ENCODE measurements at places on chromosomes 3 and 15.

DNA sequence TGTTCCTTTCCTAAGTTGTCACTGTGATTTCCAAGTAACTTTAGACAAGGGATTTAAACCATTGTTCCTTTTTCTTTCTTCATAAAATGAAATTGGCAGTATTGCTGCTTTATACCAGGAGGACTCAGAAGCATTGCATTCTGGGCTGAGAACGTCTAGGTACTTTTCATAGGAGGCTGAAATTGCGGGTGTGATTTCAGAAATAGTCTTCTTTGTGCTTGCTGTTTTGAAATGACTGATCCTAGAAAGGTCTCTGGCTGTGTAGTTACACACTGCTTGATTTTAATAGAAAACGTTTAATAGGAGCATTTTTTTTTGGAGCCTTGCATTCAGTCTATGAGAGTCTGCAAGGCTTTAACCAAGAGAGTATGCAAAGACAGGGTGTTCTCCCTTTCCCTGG is 56.3 kb downstream of the PPM1L start:
- H3K27ac ChIP-seq: no peak overlapping the region
- no peak overlapping the region for H3K4me3 ChIP-seq
- no peak for DNase-seq
- peaks cover 15% of the 10 kb centered on the region for H3K27me3 ChIP-seq

- peaks cover 17% of the 10 kb centered on the region for H3K27me3 ChIP-seq
- no peaks in the 10 kb centered on the region for H3K36me3 ChIP-seq
- no peak overlapping the region for H3K4me3 ChIP-seq
- H3K27ac ChIP-seq: no peak overlapping the region
- peaks cover 3% of the 10 kb centered on the region for H3K4me1 ChIP-seq
Measured at GRCh38 chr15:39250001-39250400, 330.9 kb upstream of the THBS1 start.

- H3K36me3 ChIP-seq: no peaks in the 10 kb centered on the region
- H3K4me3 ChIP-seq: no peak overlapping the region
- no peak overlapping the region for H3K27ac ChIP-seq
- no peaks in the 10 kb centered on the region for H3K27me3 ChIP-seq
Measured at GRCh38 chr3:166322391-166322790, 485.2 kb upstream of the BCHE start.

DNA sequence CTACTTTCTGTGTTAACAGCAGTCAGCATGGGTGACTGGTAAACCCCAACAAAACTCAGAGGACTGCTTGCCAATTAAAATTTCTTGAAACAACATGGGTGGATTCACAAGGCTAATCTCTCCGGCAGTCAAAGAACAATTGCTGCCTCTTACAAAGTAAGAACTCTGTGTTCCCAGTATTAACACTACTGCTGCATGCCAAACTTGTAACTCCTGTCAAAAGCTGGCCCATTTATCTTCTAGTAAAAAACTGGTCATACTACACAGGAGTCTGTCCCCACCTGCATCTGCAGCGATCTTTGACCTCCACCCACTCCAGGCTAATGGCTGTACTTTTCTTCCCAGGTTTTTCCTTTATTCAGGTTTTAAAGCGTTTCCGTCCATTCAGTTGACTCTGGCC is 8.7 kb upstream of the ZNF589 start:
- no peak for DNase-seq
- H3K4me3 ChIP-seq: no peak overlapping the region
- H3K27me3 ChIP-seq: peaks cover 3% of the 10 kb centered on the region
- peaks cover 10% of the 10 kb centered on the region for H3K4me1 ChIP-seq

- peak overlapping the region; percentile 92 for H3K4me3 ChIP-seq
- H3K36me3 ChIP-seq: peaks cover 35% of the 10 kb centered on the region
- H3K4me1 ChIP-seq: peaks cover 59% of the 10 kb centered on the region
- H3K27ac ChIP-seq: peak overlapping the region; percentile 97
Measured at GRCh38 chr15:90869601-90870353, 1.4 kb downstream of the FURIN start.

- H3K27ac ChIP-seq: no peak overlapping the region
- H3K36me3 ChIP-seq: peaks cover 4% of the 10 kb centered on the region
- no peak for DNase-seq
- H3K4me1 ChIP-seq: peaks cover 4% of the 10 kb centered on the region
Measured at GRCh38 chr15:80893777-80894176, 95.8 kb downstream of the MESD start.

DNA sequence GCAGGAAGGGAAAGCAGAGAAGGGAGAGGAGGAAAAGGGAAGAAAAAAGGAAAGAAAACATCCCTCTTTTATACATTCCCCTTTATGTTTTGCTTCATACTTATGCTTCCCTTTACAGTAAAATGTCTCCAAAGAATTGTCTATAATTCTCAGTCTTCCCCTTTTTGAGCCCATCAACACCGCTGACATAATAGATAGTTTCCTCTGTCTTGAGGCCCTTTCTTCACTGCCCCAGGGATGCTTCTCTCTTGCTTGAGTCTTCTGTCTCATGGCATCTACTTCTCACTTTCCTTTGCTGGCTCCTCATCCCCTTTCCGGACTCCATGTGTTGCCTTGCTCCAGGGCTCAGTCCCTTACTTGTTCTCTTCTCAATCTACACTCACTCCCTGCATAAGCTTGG is 99.7 kb upstream of the DAZL start:
- DNase-seq: no peak
- H3K27ac ChIP-seq: no peak overlapping the region
- H3K4me1 ChIP-seq: no peaks in the 10 kb centered on the region
- no peak overlapping the region for H3K4me3 ChIP-seq
- peaks cover 14% of the 10 kb centered on the region for H3K27me3 ChIP-seq
- H3K36me3 ChIP-seq: no peaks in the 10 kb centered on the region

- peak within 1 kb of the TSS; percentile 84 for H3K4me3 ChIP-seq
- H3K4me1 ChIP-seq: peaks cover 14% of the 10 kb centered on the region
- peak within 1 kb of the TSS; percentile 86 for H3K27ac ChIP-seq
- H3K27me3 ChIP-seq: peaks cover 7% of the 10 kb centered on the region
- H3K36me3 ChIP-seq: peaks cover 2% of the 10 kb centered on the region
Measured at GRCh38 chr15:88913017-88913849, at the start of gene MFGE8. TSS of gene MFGE8 (minus strand) at chr15:88913379. CDS start at chr15:88913319, 60 bp downstream.

DNA sequence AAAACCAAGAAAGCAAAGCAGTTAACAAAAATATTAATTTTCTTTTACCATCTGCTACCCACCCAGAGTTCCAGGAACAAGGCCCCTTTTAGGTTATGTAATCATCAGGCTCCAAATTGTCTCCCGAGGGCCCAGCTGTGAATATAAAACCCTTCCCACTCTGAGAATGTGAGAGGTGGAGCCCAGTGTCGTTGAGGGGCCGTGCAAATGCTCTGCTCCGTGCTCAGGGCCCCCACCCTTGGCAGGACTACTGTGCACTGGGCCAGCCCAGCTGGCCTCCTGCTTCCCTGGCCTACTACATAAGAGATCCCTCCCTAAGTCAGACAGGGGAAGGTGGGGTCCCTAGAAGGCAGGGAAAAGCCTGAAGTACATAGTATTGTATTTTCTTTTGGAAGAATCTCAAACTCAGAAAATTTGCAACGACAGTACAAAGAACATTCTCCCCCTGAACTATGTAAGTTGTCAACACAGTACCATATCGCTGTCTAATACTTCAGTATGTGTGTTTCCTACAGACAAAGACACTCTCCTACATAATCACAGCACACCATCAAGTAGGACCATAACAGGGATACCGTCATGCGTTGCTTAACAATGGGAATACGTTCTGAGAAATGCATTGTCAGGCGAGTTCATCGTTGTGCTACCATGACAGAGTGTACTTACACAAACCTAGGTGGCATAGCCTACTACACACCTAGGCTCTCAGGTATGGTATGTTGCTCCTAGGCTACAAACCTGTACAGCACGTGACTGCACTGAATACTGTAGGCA is 4.4 kb upstream of the CLEC3B start:
- peaks cover 14% of the 10 kb centered on the region for H3K4me1 ChIP-seq
- no peaks in the 10 kb centered on the region for H3K36me3 ChIP-seq
- H3K4me3 ChIP-seq: no peak overlapping the region
- peaks cover 5% of the 10 kb centered on the region for H3K27me3 ChIP-seq
- DNase-seq: no peak
- no peak overlapping the region for H3K27ac ChIP-seq

GRCh38 chr3:172658344-172659245 is 52.3 kb downstream of the NCEH1 start:
- H3K4me3 ChIP-seq: no peak overlapping the region
- H3K36me3 ChIP-seq: no peaks in the 10 kb centered on the region
- no peak overlapping the region for H3K27ac ChIP-seq
- no peak for DNase-seq

GRCh38 chr15:63881431-63881830 is 47.7 kb upstream of the HERC1 start:
- H3K4me1 ChIP-seq: peaks cover 6% of the 10 kb centered on the region
- no peak for DNase-seq
- H3K27ac ChIP-seq: no peak overlapping the region
- no peaks in the 10 kb centered on the region for H3K36me3 ChIP-seq
- no peaks in the 10 kb centered on the region for H3K27me3 ChIP-seq
- no peak overlapping the region for H3K4me3 ChIP-seq

- no peaks in the 10 kb centered on the region for H3K36me3 ChIP-seq
- no peak overlapping the region for H3K4me3 ChIP-seq
- no peak overlapping the region for H3K27ac ChIP-seq
- peaks cover 11% of the 10 kb centered on the region for H3K27me3 ChIP-seq
- no peak for DNase-seq
Measured at GRCh38 chr3:127908202-127908601, 6.8 kb upstream of the KBTBD12 start.

- H3K27ac ChIP-seq: peak overlapping the region; percentile 73
- H3K27me3 ChIP-seq: no peaks in the 10 kb centered on the region
Measured at GRCh38 chr15:41017066-41017735, 63.9 kb downstream of the CHAC1 start.

DNA sequence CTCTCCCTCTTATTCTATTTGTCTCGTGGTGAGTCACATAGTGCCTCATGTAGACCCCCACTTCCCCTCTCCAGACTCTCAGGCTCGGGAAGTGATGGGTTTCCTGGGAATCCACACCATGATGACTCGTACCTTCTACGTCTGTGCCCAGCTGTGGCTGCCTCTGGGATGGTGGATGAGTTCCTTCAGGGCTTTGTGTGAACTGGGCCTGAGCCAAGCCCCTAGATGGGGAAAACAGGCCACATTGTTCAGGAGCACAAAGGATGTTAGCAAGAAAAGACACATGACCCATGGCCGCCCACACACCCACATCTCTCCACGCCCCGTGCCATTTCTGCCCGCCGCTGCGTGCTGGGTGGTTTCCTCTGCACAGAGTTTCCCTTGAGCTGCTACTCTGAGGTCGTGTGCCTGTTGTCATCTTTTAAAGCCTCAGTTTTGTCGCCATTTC is 10.5 kb downstream of the ISG20 start:
- DNase-seq: peak; percentile 78
- peaks cover 18% of the 10 kb centered on the region for H3K36me3 ChIP-seq
- peaks cover 38% of the 10 kb centered on the region for H3K4me1 ChIP-seq
- H3K4me3 ChIP-seq: peak overlapping the region; percentile 82

- no peak overlapping the region for H3K27ac ChIP-seq
- no peak for DNase-seq
- H3K36me3 ChIP-seq: no peaks in the 10 kb centered on the region
- no peak overlapping the region for H3K4me3 ChIP-seq
Measured at GRCh38 chr3:156350781-156351180, 204.1 kb downstream of the SSR3 start.

- DNase-seq: no peak
- no peaks in the 10 kb centered on the region for H3K36me3 ChIP-seq
- H3K27me3 ChIP-seq: peaks cover 6% of the 10 kb centered on the region
- no peak overlapping the region for H3K4me3 ChIP-seq
- peaks cover 12% of the 10 kb centered on the region for H3K4me1 ChIP-seq
Measured at GRCh38 chr15:68385240-68385561, 46.8 kb downstream of the ITGA11 start.

DNA sequence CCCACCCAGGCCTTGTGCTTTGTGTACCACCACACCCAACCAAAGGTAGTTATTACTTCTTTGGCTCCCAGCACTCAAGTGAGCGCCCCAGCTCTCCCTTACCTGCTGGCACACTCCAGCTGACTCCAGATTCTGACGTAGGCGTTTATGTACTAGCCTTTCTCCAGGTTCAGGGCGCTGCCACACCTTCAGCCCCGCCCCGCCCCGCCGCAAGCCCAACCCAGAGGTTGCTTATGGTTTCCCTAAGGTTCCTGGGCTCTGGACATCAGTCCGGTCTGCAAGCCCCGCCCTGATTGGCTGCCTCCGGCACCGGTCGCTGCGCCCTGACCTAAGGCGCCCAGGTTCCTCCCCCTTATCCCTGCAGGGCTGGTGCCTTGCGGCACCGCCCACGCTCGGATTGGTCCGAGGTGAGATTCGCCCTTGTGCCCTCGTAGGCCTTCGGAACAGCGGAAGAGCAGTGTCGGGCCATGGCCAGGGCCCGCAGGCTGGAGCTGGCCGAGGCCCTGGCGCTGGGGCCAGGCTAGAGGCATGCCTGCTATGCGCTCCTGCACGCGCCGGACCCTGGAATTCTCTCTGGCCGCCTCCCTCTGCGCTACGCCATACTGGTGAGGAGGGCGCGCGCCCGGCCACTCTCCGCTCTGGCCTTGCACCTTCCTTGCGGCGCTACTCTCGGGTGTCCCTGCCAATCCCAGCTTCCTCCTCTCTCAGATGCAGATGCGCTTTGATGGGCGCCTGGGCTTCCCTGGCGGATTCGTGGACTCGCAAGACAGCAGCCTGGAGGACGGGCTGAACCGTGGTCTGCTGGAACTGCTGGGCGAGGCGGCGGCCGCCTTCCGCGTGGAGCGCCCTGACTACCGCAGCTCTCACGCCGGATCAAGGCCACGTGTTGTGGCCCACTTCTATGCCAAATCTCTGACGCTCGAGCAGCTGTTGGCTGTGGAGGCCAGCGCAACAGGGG is 19.8 kb upstream of the NUDT16 start:
- H3K27ac ChIP-seq: peak overlapping the region; percentile 64
- H3K4me1 ChIP-seq: peaks cover 10% of the 10 kb centered on the region
- peaks cover 1% of the 10 kb centered on the region for H3K36me3 ChIP-seq
- H3K4me3 ChIP-seq: peak overlapping the region; percentile 82
- DNase-seq: no peak

DNA sequence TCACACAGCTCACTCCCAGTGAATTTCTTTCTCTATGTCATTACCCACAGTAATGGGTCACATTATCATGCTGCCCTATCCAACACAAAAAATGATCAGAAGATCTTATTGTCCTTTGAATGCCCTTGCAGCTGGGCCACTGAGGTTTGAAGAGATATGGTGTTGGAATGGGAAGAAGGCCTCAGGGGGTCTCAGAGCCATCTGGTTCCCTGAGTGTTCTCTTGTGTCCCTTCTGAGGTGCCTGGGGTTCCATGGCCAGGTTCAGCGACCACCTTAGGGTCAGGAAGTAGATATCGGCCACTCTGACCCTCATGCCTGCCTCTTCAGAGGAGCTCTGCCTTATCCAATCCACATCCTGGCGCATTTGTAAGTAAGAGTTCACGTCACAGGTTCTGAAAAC is 232.3 kb downstream of the TJP1 start:
- no peak overlapping the region for H3K27ac ChIP-seq
- H3K4me1 ChIP-seq: no peaks in the 10 kb centered on the region
- H3K36me3 ChIP-seq: no peaks in the 10 kb centered on the region
- no peak for DNase-seq
- H3K4me3 ChIP-seq: no peak overlapping the region

DNA sequence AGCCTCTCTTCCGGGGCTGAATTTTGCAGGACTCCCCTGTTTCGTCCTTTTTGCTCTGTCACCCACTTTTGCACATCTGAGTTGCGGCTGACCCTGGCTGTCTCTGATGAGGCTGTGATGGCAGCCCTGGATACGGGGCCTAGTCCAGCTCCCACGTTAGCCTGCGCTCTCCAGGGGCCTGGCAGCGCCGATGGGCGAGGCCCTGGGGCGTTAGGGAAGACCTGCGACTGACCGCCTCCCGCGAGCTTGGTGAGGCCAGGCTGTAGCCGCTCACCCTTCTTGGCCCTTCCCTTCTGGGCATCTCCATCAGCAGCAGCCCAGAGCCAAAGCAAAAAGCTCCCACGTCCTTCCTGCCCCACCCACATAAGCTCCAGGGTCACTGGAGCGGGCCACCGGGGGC is 85.2 kb downstream of the FBLN2 start:
- no peaks in the 10 kb centered on the region for H3K4me1 ChIP-seq
- H3K4me3 ChIP-seq: no peak overlapping the region
- H3K27ac ChIP-seq: no peak overlapping the region
- no peak for DNase-seq
